ENCODE measurements at places on chromosomes 3 and 15.

GRCh38 chr3:128073185-128073725 is 21.0 kb downstream of the SEC61A1 start:
- no peak for DNase-seq

DNA sequence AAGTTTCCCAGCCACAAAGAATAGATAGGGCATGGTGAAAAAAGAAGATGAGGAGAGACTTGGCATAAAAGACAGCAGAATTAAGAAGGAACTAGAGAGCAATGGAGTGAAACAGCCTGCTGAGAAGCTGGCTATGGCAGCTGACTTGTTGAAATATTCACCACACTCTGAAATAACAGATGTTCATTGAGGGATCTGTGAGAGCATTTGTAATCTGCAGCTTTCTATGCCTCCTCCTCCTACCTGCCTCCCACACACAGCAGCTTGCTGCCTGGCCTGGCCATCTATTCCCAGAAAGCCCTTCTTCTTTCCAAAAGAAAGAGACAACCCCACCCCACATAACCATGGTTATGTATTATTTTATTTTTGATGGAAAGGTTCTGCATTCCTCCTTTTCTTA is 303.9 kb downstream of the GAP43 start:
- peak; percentile 30 for DNase-seq

GRCh38 chr3:186514296-186515002 is 29.7 kb downstream of the CRYGS start:
- no peak for DNase-seq

DNA sequence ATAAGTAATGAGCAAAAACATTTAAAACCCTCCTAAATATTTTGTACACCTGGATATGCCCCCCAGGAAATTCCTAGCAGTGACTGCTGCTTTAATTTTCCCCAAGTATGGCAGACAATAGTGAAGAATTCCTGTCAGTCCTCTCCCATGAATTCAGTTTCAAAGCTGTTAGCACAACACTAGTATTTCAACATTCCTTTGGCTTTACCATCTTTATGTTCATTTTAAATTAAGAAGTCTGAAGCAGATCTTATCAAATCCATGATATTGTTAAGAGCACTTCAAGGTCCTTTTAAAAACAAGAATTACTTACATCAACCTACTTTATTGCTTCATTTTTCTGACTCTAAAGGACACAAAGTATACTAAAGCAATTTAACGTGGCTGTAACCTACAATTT is 28.8 kb upstream of the CDIN1 start:
- no peak for DNase-seq

GRCh38 chr3:184175506-184175905 is 851 bp downstream of the AP2M1 start:
- no peak for DNase-seq

DNA sequence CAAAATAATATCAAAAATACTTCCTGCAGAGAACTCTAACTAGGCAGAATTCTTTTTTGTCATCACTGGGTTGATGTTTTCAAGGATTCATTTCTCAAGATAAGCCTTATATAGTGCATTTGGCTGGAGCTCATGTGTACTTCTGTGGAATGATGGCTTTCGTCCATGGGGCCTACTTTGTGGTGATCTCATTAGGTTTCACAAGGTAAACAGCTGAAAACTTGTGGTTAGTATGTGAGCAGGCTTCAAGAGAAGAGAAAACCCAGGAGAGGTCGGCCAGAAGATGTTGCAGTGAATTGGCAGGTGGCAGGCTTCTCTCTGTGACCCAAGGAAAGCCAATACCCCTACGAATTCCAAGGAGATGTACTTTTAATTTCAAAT is 121.4 kb upstream of the PHLDB2 start:
- no peak for DNase-seq

- DNase-seq, result no peak
Observed at GRCh38 chr15:59360896-59361295, 11.8 kb downstream of the MYO1E start.

GRCh38 chr3:140500473-140500872 is 177.4 kb upstream of the TRIM42 start:
- DNase-seq, result no peak

DNA sequence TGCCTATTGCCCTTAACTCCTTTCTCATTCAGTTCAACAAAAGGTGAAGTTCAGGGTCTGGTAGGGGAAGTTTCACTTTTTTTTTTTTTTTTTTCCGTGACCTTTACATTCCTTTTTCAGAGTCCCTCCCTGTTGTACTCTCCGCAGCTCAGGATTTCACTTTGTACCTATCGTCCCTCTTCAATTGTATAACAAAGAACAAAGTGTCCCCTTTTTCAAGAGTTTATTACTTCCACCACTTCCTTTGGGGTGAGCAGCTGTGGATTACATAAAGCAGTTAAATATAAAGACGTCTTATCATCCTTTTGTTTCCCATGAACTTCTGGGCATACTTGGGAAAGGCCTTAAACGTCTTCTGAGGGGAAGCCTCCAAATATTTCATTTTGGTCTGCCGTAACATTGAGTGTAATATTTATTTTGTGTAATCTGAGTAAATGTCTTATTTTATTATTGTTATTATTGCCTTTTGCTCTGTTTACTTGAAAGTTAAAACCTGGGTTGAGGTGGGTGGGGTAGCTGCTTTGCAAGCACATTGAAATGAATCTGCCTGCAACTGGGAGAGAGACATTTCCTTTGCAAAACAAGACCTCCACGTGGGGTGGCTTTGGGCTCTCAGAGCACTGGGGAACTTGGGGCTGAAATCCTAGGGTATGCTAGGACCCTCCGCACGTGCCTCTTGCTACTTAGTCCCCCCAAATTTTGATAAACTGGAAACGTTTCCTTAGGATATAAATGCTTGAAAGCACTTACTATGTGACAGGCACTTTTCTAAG is 169.4 kb downstream of the MCTP2 start:
- DNase-seq, result no peak

- no peak for DNase-seq
Observed at GRCh38 chr3:5423076-5423475, 235.6 kb downstream of the EDEM1 start.

- no peak for DNase-seq
Observed at GRCh38 chr3:93910097-93910496, 63.6 kb downstream of the PROS1 start.

DNA sequence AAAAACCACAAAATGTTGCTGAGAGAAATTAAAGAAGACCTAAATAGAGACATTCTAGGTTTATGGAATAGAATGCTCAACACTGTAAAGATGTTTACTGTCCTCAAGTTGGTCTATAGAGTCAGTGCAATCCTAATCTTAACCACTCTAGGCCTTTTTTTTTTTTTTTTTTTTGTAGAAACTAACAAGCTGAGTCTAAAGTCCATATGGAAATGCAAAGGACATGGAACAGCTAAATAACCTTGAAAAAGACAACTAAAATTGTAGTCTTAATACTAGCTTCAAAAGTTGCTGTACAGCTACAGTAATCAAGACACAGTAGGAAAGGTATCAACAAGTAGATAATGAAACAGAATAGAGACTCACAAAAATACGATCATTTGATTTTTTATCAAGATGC is 32.9 kb downstream of the CDV3 start:
- DNase-seq, result no peak

GRCh38 chr3:177887475-177887874 is 648.8 kb upstream of the KCNMB2 start:
- no peak for DNase-seq

DNA sequence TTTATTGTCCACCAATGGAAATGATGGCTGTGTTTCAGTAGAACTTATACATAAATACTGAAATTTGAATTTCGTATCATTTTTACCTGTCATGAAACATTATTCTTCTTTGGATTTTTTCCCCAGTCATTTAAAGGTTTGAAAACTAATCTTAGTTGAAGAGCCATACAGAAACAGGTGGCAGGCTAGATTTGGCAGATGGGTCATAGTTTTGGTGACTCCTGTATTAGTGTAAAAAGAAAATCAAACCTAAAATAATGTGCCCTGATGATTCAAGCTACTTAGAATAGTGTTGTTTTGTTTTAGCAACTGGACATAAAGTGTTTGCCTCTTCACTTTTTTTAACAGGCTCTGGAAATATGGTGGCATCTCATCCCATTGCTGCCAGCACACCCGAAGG is 68.9 kb downstream of the SIDT1 start:
- no peak for DNase-seq

DNA sequence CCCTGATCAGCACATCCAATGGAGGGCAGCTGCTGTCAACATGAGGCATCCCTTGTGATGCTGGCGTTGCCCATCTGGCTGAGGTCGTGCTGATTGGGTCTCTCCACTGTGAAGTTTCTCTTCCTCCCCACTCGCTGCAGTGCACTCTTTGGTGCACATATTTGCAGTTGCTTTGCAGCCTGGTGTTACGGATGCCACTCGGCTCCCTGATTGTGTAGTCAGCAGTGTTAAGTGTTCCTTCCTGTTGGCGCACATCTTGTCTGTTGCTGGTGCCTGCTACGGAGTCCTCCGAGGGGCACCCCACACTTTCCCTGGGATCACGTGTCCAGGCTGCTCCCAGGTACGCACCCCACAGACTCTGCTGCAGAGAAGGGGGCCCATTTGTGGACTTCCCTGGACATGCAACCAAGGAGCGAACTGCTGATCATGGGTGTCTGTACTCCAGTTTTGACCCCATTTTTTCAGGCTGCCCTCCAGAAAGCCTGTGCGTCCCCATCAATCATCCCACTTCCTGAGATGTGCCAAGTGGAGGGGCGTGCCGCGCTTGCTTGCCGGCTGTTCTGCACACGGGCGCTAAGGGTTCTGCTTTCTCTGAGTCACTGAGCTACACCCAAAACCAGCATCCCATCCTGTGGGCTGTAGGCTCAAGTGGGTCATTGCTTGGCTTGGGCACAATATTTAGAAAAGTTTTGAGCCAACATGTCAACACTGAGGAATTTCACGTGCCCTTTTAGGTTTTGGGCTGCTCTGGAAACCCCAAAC is 98.6 kb downstream of the FBLN2 start:
- no peak for DNase-seq

DNA sequence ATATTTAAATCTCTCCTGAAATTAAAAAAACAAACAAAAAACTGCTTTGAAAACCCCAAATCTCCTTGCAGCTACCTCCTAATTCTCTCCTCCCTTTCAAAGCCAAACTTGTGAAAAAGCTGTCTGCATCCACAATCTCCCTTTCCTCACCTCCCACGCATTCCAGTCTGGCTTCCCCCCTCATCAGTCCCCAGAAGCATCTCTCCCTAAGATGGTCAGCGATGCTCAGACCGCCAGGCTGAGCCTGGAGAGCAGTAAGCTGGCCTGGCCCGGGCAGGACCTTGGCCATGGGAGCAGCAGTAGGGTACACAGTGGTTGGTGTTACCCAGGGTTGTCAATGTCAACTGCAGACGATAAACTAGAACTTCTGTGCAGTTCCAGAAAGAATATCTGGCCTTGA is 32.9 kb upstream of the BLM start:
- DNase-seq, result no peak

DNA sequence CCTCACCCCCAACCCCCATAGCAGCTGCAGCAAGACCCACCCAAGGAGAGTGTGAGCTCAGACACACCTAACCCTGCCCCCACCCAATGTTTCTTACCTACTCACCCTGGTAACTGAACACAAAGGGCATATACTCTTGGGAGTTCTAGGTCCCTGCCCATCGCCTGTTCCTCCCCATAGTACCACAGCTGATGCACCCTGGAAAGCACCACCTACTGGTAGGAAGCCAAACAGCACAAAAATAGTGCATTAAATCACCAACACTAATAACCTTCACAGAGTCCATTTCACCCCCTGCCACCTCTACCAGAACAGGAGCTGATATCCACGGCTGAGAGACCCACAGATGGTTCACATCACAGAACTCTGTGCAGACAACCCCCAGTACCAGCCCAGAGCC is 245.2 kb downstream of the EFHB start:
- DNase-seq, result no peak

GRCh38 chr3:126469479-126469878 is 6.2 kb downstream of the ZXDC start:
- no peak for DNase-seq

- DNase-seq, result no peak
Observed at GRCh38 chr3:159771865-159772611, 216.6 kb upstream of the IL12A start.

DNA sequence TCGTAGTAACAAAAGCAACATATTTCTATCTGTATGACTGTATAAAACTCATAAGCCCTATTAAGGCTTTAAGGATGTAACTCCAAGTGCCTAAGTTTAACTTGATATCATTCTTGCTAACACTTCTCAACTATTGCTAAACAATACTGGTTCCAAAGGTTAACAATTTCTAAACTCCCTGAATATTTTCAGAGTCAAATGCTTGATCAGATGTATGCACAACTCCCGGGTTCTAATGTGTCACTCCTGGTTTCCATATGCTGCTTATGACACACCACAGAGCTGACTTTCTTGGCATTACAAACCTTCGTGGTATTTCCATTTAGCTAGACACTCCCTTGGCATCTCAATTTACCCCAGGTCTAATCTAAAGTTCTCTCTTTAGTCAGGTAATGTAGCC is 26.3 kb downstream of the DZIP1L start:
- DNase-seq, result no peak

DNA sequence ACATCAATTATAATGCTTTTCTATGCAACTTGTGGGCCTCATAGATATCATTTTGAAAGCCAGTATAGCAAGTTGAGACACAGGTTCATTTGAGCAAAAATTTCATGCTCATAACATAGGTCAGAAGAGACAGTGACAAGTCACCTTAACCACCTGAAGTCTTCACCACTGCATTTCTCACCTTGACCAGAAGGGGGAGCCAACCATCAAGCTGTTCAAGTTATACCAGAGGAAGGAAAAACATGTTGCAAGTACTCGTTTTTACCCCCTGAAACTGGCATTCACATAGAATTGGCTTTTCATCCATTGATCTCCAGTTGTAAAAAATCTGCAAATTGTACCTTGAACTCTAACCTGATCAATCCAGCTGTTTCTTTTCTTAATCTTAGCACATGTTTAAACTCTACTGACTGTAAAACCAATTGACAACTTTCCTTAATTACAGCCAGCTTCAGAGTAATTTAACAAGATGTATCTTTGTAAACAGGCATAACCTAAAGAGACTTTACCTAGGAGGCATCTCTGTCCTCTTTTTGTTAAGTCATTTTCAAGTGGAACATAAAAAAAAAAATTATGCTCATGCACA is 1.4 kb downstream of the LMOD3 start:
- DNase-seq, result peak; percentile 73

DNA sequence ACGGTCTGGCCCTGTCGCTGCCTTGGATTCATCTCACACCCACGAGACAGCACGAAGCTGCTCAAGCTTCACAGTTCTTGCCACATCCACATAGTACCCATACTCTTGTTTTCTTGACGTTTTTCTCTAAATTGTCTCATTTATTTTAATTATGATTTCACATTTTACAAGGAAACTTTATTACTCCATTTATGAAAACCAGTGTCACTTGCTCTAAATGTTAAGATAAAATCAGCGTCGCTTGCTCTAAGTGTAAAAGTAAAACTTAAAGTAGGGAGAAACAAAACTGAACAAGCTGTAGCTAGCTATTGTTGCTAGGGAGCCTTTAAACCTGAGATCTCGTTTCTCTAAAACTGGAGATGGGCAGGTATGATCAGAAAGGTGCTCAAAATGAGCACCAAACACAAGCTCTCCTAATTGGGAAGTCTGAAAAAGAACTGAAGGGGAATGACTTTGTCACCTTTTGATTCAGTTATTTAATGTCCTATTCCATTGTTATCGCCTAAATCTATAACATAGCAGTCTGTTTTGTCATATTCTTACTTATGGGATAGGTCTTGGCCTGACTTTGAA is 680 bp downstream of the IFT122 start:
- DNase-seq, result no peak

- DNase-seq, result no peak
Observed at GRCh38 chr3:25897019-25897418, 107.1 kb downstream of the OXSM start.

GRCh38 chr3:49412632-49413337 is 562 bp downstream of the TCTA start:
- DNase-seq, result no peak

All from brain (organoid and tissue), 16 donors.